ENCODE measurements at places on chromosomes 16 and 17.

GRCh38 chr17:72720494-72720825 is 372.0 kb downstream of the SLC39A11 start:
- DNase-seq = no peak

GRCh38 chr16:67477960-67478554 is 2.9 kb downstream of the ATP6V0D1 start:
- no peak for DNase-seq

DNA sequence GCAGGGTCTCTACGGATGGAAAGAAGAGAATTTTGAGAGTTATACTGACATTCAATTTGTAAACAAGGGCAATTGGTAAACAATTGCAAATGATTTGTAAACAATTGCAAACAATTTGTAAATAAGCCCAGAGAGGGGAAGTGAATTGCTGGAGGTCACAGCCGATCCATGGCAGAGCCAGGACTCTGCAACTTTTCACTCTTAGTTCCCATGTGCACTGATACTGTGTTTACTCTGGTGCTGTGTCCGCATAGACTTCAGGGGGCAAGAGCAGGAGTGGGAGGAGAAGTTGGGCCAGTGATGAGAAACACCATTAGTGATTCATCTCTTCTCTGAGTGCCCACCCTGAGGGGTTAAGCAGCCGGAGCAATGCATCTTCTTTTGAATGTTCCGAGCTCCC is 14.0 kb downstream of the SCNN1G start:
- no peak for DNase-seq

GRCh38 chr17:6495450-6496115 is 51.3 kb downstream of the PIMREG start:
- no peak for DNase-seq

- no peak for DNase-seq
These were observed 798 bp downstream of the CLDN9 start for GRCh38 chr16:3013491-3013951.

DNA sequence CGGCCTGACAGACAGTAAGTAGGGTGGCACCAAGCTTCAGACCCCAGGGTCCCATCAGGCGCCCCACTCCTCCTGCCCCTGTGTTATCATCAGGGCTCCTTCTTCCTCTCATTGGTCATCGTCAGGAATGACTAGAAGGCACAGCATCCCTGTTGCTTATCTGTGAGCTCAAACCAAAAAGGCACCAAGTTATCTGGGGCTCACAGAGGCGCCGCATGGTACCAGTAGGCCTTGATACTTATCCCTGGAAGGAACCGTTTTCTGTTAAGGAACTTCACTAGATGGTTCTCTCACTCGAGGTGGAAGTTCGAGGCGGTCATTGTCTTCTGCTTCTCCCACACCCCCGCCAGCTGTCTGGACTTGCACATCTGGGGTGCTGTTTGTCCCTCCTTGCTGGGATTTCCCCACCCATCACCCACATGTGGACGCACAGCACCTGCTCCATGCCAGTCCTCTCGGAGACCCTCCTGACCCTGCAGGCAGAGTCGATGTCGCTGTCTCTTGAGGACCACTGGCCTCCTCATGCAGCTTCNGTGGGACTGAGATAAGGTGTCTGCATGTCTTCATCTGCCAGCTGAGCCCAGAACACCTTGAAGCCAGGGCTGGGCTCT is 52.1 kb downstream of the METRNL start:
- no peak for DNase-seq

- no peak for DNase-seq
These were observed 4.2 kb downstream of the CORO7 start for GRCh38 chr16:4412159-4412558.

- DNase-seq = no peak
These were observed 15.1 kb downstream of the BAIAP2 start for GRCh38 chr17:81049973-81050551.

DNA sequence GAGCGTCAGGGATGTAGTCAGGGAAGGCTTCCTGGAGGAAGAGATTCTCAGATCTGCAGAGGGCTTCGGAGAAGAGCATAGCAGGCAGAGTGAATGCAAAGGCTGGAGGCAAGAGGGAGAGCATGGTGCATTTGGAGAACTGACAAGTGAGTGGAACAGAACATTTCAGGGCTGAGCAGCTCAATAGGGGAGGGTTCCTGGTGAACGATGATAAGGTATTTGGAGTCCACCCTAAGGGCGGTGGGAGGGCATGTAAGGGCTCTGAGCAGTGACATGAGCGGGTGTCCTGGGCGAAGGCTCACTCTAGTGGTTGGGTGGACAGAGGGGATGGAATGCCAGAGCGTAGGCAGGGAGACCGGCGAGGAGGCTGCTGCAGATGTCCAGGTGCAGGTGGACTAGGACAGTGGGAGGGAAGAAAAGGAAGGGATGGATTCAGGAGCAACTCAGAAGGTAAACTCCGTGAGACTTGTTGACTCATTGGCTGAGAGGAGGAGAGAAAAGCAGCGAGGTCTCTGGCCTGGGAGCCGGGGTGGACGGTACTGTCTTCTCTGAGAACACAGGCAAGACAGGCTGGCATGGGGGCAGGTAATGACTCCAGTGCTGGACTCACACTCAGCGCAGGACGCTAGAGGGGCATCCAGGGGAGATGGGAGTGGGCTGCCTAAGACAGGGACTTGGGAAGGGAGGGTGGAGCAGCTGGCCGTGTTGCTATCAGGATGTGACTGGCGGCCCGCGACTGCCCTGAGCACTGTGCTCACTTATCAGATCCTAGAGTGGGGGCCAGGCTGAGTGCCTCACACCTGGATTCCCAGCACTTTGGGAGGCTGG is 1.4 kb upstream of the PITPNA start:
- DNase-seq = no peak

- DNase-seq = peak; percentile 99
These were observed 15.8 kb upstream of the EEF2K start for GRCh38 chr16:22190081-22190775.

DNA sequence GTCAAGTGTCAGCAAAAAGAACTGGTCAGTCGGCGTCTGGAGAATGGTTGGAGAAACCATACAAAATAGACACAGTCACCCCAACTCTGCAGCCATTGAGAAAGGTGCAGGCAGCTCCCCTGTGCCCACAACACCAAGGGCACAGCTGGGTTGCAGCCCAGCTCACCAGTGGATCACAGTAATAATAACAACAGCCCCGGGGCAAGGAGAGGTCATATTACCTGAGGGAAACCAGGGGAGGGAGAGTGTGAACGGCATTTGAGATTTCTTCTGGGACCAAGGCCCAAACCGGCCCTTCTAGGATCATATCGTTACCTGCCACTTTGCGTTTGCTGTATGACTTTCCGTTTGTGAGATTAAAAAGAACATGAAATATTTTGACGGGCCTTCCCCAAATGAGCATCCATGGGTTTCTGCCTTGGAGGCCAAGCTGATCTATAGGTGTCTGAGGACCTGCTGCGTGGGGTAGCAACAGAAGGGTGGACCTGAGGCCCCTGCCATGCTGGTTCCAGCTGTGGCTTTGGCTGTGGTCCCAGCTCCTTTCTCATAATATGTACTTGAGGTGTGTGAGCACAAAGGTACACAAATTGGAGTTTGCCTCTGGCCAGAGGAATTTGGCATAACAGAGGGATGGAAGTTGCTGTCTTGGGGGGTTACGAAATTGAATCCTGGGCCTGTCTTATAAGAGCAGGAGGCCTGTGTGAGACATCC is 154.6 kb downstream of the CMIP start:
- no peak for DNase-seq

GRCh38 chr16:73095885-73096421 is 48.0 kb upstream of the ZFHX3 start:
- DNase-seq = no peak

- DNase-seq = no peak
These were observed 4.8 kb downstream of the SRCIN1 start for GRCh38 chr17:38600906-38601305.

DNA sequence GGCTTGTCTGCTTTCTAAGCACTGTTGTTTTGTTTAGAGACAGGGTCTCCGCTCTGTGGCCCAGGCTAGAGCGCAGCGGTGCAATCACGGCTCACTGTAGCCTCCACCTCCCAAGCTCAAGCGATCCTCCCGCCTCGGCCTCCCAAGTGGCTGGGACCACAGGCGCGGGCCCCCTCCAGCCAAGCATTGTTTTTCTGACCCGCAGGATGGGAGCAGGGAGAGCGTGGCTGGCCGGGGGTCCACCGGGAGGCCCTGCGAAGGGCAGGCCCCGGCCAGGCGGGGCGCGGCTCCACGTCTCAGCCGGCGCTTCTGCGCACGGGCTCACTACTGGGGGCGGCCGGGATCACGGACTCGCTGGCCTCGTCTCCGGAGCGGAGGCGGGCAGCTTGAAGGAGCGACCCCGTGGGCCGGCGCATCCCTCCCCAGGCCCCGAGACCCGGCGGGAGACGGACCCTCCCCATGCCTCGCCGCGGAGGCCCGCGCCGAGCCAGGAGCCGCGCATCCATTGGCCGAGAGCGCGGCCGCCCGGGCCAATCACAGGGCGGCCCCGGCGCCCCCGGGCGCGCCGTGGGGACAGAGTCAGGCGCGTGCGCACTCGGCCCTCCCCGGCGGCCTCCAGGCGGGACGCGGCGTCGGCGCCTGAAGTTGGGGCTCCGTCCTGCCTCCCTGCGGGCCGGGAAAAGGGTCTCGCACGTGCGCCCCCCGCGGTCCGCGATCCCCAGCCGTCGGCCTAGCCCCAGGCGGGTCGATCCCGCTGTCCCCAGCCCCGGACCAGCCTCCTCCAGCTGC is 24.9 kb downstream of the ACTG1 start:
- peak; percentile 81 for DNase-seq

- no peak for DNase-seq
These were observed 2046.8 kb downstream of the TP53TG3F start for GRCh38 chr16:35506018-35506897.

DNA sequence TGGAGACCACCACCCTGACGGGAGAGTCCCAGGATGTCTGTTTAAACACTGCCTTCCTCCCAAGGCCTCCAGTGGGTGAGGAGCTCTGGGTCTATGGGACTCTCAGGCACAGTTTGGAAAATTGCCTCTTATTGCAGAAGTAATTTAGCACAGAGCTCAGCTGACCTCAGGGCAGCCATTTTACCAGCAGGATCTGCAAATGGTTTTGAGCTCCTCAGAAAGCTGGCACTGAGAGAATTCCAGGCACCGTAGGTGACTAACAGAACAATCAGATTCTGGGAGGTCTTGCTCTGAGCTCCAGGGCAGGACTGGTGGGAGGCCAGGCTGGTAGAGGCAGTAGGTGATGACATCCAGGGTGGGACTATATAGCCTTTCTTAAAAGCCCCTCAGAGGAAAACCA is 17.3 kb upstream of the C16orf74 start:
- no peak for DNase-seq

- no peak for DNase-seq
These were observed 5.2 kb upstream of the HS3ST3B1 start for GRCh38 chr17:14295676-14296075.

- DNase-seq = no peak
These were observed 6.2 kb downstream of the DNAJC7 start for GRCh38 chr17:42010898-42011516.

GRCh38 chr17:67746704-67747571 is 29.2 kb downstream of the NOL11 start:
- DNase-seq = no peak

DNA sequence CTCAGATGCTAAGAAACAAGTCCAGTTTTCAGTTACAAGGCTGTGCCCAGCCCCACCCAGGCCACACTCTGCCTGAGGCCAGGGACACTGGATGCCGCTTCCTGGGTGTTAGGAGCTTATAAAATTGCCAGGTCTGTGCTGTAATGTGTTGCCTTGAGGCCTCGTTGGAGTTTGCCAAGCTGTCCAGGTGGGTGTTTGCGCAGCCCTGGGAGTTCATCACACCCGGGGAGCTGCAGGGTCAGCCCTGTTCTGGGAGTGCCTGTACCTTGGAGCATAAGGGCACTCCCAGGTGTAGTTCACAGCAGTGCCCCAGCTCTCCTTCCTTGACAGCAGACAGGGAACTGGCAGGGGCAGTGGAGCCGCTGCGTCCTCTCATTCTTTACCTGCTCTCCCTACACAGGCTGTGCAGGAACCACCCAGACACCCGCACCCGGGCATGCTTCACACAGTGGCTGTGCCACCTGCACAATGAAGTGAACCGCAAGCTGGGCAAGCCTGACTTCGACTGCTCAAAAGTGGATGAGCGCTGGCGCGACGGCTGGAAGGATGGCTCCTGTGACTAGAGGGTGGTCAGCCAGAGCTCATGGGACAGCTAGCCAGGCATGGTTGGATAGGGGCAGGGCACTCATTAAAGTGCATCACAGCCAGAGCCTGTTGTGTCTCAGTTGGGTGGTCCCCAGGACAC is 1.6 kb downstream of the GFER start:
- DNase-seq = no peak

DNA sequence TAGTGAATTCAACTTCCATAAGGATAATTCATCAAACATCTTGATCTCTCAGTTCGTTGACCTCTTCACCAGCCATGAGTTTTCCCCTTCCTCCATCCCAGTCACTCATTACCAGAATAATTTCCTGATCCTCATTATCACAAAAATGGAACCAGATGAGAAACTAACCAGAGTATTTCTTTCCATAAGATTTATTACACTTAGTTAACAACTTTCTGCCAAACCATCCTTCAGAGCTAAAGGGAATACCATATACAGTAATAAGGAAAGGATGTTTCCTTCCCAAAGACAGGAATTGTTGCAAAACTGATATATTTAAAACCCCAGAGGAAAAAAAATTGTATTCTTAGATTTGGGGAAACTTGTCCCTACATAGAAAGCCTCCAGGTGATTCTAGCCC is 8.6 kb downstream of the KRTAP29-1 start:
- no peak for DNase-seq

- DNase-seq = peak; percentile 63
These were observed 794 bp upstream of the CPNE7 start for GRCh38 chr16:89574681-89575246.

- peak; percentile 69 for DNase-seq
These were observed 8.0 kb upstream of the FASN start for GRCh38 chr17:82105882-82106687.

- DNase-seq = no peak
These were observed 6.4 kb upstream of the PRR14 start for GRCh38 chr16:30644334-30644830.

GRCh38 chr16:54120846-54121480 is 165.6 kb downstream of the IRX3 start:
- no peak for DNase-seq

- peak; percentile 30 for DNase-seq
These were observed 913 bp upstream of the PRR14 start for GRCh38 chr16:30649725-30650368.

DNA sequence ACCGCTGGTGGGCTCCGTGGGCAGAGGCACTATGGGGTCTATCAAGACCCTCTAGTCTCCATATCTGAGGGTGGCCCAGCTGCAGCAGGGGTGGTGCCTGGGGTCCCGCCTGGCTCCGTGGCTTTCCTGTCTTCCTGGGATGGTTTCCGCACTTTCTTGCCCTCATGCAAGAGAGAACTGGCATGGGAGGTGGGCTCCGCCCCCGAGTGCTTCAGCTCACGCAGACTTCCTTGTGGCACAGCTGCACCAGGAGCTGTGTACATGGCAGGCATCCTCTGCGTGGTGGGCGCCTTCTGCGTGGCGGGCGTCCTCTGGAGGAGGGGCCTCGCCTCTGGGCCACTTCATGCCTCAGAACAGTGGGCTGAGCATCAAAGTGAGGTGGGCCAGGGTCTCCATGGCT is 73.1 kb downstream of the LMF1 start:
- DNase-seq = no peak

Measured in stimulated activated CD4-positive, alpha-beta T cell treated with anti-CD3 and anti-CD28 coated beads, Interleukin-2, amount 100 ng/mL, for 24 hours (primary cell).